GM19239 (cell line): ENCODE measurements at places on chromosomes 4 and X.

DNA sequence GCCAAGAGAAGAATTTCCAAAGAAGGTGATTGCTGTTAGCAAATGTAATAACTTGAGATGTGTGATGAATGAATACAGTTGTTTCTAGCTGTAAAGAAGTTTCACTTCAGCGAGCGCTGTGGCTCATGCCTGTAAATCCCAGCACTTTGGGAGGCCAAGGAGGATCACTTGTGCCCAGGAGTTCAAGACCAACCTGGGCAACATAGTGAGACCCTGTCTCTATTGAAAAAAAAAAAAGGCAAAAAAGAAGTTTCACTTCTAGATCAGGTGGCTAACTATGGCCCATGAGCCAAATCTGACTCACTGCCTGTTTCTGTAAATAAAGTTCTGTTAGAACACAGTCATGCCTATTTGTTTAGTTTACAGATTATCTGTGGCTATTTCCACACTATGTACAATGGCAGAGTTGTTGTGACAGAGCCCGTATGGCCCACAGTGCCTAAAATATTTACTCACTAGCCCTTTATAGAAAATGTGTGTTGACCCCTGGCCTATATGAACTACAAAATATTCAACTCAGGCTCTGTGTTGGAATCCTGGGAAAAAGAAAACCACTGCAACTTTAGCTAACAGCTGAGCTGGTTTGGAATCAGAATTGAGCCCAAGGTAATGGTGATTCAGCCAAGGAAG is 54.1 kb upstream of the PRPS1 start:
- DNase-seq = no peak

- DNase-seq = no peak
Measured at GRCh38 chr4:87669373-87669772, 19.3 kb downstream of the DMP1 start.

GRCh38 chr4:168509786-168510185 is 12.9 kb downstream of the PALLD start:
- no peak for DNase-seq

GRCh38 chr4:178856139-178856800 is 1414.0 kb upstream of the AGA start:
- no peak for DNase-seq

- DNase-seq = no peak
Measured at GRCh38 chr4:54525602-54526001, 132.2 kb upstream of the KIT start.

DNA sequence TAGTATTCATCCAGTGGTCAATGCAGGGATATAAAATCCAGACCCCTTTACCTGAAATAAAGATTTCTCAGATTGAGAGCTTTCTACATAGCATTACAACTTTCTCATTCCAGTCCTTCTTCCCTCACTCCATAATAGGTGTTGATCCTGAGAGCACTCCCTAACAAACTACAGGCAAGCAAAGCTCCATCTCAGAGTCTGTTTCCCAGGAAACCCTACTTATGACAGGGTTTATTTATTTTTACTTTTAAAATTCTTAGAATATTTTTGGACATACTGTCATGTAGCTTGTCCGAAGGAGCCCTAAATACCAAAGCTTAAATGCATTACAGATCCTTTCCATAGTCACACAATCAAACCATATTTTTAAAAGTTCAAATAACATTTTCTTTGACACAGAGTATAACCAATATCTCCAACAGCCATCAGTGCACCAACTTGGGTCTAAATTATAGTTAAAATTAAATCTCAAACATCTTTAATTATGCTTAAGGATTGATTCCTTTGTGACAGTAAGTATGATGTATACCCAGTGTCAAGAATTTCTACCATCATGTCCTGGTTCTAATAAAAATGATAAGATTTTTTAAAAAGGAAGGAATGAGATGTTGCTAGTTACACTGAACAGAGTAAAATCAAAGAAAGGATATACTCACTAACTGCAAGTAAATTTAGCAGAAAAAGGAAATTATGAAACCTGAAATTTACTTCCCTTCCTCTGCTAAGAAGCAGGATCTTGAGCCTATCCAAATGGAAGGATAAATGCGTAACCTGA is 580.4 kb upstream of the ADGRL3 start:
- no peak for DNase-seq

GRCh38 chr4:47109379-47109778 is 78.0 kb downstream of the GABRB1 start:
- DNase-seq = no peak

GRCh38 chr4:6575503-6576240 is 683 bp downstream of the MAN2B2 start:
- DNase-seq = no peak

- DNase-seq = no peak
Measured at GRCh38 chr4:94356444-94356843, 13.8 kb upstream of the HPGDS start.

DNA sequence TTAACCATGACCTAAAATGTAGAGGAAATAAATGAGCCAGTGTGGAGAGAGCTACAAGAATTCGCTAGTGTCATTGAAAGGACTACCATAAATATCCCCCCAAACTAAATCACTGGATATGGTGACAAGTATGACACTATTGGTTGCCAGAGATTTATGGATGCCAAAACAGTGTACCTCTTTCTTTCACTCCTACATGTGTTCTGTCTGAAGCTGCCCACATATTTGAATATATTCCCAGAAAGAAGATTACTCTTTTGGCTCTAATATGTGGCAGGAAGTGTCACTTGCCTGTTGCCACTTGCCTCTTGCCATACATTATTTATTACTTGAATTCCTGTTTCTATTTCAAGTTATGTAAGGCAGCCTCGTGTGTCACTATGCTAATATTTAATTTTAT is 1573.6 kb downstream of the TECRL start:
- no peak for DNase-seq

DNA sequence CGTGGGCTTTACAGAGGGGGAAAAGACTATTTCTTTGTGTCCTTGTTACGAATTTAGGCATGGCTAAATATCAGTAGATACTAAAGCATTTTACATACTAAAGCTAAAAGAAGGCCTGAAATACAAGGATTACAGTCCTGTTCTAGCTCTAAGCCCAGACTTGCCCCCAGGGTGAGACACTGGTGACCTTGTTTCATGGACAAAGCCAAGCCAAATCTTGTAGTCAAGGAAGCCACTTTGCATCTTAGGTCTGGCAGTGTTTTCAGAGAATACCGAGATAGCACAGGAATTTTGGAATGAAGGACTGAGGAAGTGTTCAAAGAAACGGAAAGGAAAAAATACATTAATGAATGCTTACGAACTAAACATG is 733 bp upstream of the G3BP2 start:
- no peak for DNase-seq

GRCh38 chr4:125283707-125284279 is 31.0 kb upstream of the FAT4 start:
- DNase-seq = peak; percentile 6

DNA sequence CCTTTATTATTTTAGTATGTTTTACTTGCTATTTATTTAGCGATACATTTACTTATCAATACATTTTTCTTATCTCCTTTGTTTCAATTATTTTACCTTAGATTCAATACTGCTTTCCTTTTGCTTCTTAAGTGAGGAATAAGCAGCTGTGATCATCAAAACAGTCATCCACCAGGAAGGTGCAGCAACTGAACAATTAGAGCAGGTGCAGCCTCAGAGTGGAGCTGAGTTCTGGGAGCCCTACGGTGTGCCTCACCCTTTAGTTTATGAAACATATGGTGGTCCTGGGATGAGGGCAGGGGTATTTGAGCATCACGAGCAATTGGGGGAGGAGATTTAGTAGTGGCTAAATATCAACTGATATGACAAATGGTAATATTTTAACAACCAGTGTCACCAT is 111.0 kb downstream of the FRYL start:
- DNase-seq = no peak

DNA sequence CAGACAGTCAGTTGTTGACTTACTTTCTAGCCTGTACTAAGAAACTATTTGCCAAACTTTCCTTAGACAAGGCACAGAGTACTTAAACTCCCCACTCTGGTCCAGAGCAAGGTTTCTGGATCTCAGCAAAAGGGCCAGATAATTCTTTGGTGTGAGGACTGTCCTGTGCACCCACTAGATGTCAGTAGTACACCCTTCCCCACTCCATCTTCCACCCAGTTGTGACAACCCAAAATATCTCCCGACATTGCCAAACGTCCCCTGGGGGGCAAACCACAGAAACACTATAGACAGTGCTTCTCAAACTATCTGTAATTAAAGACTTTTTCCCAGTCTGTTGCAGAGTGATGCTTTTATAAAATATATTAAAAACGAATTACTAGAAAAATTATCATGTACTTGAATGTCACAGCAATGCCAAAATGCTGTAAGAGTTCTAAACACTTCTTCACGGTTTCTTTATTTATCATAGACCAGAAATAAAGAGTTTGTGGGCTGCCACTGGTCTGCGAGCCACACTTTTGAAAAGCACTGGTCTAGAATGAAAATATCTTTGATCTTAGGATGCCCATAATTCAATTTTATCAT is 203.5 kb downstream of the PRDM5 start:
- no peak for DNase-seq

DNA sequence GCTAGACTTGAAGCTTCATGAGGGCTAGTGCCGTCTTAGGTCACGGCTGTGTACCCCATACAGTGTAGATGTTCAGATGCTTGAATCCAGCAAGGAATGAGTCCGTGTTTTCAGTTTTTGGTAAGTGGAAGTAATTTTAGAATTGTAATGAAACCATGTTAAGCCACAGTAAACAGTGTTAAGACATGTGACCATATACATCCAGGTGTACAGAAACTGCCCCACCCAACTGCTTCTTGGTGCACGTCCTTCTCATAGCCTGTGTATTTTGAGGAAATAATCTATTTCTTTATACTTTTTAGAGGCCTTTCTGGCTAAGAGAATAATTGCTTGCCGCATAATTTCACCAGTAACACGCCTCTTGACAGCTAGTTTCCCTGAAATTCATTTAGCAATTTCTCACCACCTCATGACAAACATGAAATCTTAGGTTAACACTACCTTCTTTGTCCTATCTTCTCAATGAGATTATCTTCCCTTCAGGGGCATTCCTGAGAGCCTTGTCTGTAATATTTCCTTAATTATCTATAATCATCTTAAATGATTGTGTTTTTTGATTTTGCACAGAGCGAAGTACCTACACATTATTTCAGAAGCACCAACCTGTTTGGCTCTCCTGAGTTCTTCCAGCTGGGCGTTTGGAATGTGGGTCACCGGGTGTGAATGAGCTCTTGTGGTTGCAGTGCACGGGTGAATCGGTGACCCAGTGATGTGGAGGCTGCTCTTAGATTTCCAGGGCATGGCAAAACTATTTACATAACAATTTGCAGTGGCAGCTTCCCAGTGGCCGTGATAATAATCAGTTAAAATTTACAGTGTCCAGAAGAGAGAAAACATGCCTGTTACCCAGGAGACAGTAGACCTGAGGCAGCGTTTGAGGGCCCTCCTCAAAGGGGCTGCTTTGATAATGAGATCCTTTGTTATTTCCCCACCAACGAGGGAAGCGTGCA is 50.2 kb upstream of the TADA2B start:
- no peak for DNase-seq

DNA sequence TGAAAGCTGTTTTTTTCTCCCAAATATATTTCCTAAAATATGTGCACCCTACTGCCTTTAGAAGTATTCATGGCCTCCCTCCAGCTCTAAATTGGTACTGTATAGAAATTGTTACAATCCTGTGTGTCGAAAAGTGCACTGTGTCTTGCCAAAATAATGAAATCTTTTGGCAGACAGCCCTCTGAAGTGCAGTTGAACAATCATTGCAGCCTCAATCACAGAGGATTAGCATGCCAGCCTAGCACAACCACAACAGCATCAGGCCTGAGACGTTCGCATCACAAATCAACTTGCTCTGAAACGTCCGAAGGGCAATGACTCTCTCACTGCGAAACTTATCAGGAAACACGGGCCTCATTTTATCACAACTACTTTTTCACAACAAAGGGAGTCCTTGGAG is 99.0 kb downstream of the ANOS1 start:
- DNase-seq = no peak

- DNase-seq = no peak
Measured at GRCh38 chr4:126264839-126265238, 950.1 kb downstream of the FAT4 start.

DNA sequence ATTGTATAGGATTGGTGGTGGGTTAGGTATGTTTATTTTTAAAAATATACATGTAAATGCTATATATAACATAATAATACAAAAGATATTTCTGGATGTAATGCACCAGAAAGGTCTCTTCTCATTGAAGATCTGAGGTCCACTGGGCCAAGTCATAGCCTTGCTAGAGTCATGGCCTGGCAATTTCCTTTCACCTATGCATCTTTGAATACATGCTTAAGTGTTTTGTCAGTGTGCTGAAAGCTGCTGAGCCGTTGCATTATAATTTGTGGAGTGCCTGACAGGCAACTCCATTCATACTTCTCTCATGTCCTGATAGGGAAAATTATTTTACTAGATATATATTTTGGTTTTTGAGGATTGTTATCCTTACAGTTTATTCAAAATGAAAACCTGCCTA is 410.2 kb upstream of the CT83 start:
- DNase-seq = no peak

DNA sequence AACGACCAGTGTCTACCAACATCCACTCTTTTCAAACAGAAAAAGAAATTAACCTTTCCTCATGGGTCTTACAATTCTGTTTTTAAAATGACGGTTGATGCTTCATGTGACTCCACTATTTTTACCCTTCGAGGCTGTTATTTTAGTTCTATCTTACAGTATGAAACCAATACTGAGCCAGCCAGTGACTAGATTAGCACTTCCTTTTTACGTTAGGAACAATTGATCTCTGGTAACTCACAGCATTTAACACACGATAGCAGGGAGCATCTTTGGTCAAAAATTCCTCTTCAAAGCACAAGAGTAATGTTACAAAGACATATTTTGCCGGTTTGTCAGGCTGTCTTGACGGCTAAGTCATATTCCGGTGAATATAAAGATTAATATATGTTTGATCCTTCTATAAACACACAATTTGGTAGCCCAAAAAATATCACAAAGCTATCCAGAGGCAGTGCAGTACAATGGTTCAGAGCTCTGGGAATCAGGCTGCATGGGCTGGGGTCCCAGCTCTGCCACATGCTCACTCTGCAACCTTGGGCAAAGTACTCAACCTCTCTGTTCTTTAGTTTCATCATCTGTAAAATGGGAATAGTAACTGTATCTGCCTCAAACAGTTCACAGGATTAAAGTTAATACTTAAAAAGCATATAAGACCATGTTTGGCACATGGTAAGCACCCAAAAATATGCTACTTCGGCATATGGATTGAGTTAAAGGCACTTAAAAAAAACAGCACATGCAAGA is 62.9 kb upstream of the TXK start:
- DNase-seq = no peak

DNA sequence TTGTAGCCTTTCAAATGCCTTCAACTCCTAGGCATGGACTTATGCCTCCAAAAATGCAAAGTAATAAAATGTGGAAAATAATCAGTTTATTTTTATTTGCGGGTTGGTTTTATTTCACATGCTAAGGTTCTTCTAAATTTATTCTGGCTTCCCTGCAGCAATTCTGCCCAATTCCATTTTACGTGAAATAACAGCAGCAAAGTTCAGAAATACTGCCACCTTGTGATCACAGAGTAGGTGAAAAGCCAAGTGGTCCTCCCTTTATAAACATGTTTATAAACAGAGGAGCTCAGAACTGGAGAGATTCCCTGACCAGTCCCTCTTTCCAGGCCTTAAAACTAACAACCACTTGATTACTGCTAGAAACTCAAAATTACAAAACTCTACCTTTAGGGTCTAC is 14.7 kb upstream of the DCHS2 start:
- DNase-seq = no peak
